ENCODE measurements at places on chromosomes 1 and 21.

- no peak for DNase-seq
These were observed 195.2 kb upstream of the JUN start for GRCh38 chr1:58979086-58979485.

DNA sequence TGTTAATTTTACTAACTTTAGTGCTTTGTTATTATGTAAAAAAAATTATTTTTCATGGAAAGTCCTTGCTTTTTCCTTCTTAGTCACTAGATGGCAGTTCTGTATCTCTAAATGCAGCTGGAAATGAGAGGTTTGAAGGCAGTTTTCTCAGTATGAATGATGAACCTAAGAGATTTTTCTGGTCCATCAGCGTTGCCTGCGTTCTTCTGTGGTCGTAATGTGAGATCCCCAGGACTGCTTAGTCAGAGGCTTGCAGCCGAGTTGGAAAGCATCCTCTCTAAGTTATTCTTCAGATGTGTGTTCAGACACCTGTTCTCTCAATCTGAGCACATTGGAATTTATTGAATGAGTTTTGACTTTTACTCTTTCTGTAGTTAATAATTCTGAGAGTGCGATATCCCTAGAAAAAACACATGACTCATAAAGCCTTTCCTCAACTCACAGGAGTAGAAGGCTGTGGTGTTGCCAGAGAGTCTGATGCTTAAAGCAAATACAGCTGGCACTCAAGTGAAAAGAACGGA lies 99.3 kb downstream of the FMN2 start:
- DNase-seq: no peak

DNA sequence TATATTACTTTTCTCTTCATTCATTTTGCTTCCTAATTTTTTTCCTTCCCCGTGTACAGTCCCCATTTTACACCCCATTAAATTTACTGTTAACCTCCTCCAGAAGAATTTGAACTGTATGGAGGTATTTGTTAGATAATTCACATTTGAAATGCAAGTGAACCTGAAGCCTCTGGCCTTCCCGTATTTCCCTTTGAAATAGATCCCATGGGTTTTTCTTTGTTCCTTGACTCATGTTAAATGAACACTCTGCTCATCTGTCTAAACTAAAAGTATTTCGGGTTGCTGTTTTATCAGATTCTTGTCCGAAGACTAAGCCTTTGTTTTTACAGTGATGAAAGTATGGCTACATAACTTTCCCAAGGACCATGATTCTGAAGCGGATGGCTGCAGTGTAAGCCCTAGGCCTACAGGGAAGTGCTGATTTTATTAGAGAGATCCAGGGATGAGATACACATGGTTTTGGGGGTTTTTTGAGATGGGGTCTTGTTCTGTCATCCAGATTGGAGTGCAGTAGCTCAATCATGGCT lies 187.9 kb downstream of the PATJ start:
- no peak for DNase-seq

DNA sequence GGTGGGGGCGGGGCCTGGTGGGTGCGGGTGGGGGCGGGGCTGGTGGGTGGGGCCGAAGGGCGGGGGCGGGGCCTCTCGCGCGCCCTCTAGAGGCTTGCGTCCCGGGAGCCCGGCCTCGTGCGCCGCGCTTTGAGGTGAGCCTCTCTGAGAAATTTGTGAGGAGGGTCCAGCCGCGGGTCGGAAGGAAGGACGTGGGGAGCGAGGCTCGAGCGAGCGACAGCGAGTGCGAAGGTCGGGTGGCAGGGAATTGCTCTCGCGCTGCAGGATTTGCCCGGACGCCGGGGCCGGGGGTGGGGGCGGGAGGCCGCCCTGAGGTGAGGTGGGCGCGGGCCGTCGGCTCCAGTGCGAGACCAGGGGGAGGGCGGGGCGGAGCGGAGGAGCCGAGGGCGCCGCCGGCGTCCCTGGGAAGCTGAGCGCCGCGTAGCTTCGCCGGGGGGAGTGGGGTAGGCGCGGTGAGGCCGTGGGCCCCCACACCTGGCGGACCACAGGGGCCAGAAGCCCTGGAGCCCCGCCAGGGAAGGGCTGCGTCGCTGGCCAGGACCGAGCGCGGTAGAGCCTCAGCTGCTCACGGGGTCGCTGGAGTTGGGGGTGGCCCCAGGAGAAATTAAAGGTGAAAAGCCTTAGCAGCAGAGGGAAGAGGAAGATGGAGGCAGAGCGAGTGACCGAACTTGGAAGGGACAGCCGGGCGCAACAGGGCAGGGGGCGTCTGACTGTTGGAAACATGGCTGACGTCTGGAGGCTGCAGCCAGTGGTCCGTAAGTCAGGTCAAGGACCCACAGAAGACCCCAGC lies 754 bp upstream of the LSS start:
- no peak for DNase-seq

- no peak for DNase-seq
These were observed 92.6 kb downstream of the ADARB1 start for GRCh38 chr21:45166931-45167330.

DNA sequence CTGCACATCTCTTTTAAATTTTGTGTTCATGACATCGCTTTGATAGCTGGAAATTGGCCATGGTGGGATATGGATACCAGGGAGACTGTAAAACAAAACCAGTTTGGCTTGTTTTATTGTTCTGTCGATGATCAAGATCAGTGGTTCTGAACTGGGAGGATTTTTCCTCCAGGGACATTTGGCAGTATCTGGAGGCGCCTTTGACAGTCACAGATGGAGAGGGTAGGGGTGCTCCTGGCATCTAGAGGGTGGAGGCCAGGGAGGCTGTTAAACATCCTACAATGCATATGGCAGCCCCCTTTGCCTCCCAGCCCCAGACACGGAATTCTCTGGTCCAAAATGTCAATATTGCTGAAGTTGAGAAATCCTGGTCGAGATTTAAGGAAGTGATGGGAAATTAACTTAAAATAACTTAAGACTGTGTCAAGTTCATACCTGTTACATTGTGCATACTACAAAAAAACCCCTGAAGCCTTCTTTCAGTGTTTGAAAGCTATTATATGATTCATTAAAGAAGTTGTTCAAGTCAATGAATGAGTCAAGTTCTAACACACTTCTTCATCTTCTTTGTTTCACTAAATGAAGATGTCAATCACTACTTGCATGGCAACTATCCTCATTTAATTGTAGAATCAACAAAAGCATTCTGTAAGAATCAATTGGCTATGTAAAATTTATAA lies 150.9 kb downstream of the KCNJ6 start:
- DNase-seq: no peak

GRCh38 chr1:58396150-58396549 lies 150.4 kb downstream of the OMA1 start:
- no peak for DNase-seq

DNA sequence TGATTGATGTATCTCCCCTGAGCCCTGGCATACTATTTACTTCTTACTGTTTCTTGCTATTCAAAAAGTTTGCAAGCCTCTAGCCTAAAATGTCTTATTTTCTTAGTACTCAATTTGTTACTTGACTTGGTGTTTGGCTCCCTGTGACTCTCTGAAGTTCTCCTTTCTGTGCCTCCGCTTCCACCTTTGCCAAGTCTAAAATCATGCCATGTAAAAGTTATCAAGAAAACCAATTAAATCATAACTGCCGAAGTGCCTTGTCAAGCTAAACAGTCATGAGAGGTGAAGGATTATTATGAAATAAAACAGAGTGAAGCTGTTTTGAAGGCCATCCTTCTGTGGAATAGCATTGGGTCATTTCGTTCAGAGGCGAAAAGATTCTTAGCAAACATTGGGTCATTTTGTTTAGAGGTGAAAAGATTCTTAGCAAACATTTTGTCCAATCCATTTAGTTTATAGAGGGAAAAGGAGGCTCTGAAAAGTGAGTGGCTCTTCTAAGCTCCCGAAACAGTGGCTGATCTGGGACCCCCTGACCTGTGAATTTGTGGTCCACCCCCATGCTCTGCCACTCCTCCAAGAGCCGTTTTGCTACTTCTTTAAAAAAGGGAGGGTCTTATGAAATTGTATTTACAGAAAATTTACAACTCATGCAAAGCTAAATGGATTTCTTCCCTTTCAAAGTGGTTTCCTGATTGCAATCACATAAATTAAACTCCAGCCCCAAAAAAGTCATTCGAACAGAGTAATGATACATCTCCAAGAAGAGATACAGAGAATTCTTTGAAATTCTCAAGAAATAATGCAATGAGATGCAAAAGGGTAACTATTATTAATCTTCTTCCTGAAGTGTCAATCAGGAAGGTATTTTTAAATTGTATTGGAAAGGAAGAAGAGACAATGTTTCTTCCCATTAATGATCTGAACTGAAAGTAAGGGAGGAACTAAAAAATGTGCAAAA lies 141.4 kb downstream of the RUNX1 start:
- no peak for DNase-seq

DNA sequence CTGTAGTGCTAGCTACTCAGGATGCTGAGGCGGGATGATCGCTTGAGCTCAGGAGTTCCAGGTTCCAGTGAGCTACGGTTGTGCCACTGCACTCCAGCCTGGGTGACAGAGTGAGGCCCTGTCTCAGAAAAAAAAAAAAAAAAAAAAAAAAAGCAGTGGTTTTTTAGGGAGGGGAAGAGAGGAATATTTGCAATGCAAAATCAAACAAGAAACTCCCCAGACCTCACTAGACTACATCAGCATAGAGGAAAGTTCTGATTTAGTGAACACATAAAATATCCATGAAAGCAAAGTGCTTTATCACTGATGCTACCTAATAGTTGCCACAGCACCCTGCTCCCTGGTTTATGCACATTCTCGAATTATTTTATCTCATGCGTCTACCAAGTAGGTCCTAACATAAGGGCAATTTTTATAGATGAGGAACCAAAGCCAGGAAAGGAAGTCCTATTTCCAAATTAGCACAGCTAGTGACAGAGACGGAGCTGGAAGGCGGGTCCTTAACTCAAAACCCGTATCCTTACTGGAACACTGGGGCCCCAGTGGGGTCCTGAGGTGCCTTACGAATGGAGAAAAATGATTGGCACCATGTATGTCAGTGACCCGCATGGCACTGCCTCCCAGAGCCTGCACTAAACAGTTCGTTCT lies 50.7 kb upstream of the GPR157 start:
- no peak for DNase-seq

- no peak for DNase-seq
These were observed 1211.0 kb upstream of the ADGRL4 start for GRCh38 chr1:80217377-80217986.

- no peak for DNase-seq
These were observed 24.8 kb downstream of the GPR137B start for GRCh38 chr1:236167154-236167553.

GRCh38 chr1:212971312-212971711 lies 21.0 kb downstream of the VASH2 start:
- no peak for DNase-seq
